ENCODE measurements at places on chromosomes 1 and 21.

- DNase-seq: peak; percentile 18
Measured at GRCh38 chr1:167165948-167166689, 54.6 kb upstream of the POU2F1 start.

- peak; percentile 6 for DNase-seq
Measured at GRCh38 chr1:184189361-184189760, 137.8 kb downstream of the TSEN15 start.

DNA sequence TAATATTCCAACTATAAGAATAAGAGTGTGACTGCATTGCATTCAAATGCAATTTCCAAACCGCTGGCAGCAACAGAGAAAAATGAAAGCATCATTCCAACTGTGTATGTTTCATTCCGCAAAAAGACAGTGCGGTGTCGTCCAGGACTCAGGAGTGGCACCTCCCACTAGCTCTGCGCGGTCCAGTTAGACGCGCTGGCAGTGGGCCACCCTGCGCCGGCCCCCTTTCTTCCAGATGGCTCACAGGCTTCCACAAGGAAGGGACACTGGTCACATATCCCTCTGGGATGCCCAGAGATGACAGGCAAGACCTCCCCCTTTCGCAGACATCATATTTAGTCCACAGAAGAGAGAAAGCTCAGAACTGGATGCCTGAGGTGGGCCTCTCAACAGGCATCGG lies 11.9 kb downstream of the WRAP73 start:
- no peak for DNase-seq

- no peak for DNase-seq
Measured at GRCh38 chr1:18775341-18775740, 84.1 kb downstream of the TAS1R2 start.

GRCh38 chr1:206916000-206916709 lies 5.6 kb downstream of the FCMR start:
- no peak for DNase-seq

DNA sequence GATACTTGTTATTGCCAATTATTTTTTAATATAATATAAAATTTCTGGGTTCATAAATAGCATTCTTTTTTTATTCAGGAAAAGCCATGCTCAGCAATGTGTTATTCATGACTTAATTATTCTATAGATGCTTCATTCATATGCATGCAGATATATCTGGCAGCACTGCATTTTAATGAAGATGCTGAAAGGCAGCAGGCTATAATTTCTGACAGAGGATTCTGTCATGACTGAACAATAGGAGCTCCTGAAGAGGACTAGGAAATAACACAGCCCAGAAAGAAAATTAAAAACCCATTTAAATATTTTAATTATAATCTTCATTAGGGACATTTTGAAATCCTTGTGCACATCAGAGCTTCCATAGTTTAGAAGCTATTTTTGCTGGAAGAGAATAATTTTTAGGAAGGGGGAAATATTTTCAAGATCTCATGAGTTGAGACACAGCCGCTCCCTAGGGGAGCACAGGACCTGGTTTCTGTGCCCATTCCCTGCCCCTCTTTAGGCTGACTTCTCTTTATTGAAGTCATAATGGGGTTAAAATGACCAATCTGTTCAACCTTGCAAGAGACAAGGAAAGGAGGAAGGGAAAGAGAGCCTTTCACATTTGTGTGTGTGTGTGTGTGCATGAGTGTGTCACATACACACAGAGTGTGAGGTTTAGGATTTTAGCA lies 83.9 kb downstream of the RPE65 start:
- DNase-seq: no peak

GRCh38 chr1:223161321-223161720 lies 18.3 kb upstream of the TLR5 start:
- DNase-seq: no peak

- DNase-seq: no peak
Measured at GRCh38 chr1:102687383-102687782, 420.9 kb downstream of the COL11A1 start.

Data from EH (cell line).